Retina (tissue), 1 donor: ENCODE measurements at places on chromosomes 4 and X.

DNA sequence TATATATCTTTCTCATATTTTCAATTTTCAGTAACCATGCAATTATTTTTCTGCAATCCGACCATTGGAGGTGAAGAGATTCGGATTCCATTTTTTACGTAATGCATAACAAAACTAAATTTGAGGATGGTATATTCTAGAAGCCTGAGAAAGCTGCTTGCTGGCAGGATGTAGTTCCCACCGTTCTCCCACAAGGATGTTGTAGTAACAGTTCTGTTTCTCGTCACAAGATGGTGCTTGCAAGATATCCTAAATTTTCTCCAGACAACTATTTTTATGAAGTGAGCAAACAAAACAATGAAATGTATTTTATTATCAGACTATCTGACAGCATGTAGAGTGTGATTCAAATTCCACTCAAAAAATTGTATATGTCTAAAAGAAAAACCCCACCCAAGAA lies 10.7 kb downstream of the PWWP3B start:
- no peak for DNase-seq

DNA sequence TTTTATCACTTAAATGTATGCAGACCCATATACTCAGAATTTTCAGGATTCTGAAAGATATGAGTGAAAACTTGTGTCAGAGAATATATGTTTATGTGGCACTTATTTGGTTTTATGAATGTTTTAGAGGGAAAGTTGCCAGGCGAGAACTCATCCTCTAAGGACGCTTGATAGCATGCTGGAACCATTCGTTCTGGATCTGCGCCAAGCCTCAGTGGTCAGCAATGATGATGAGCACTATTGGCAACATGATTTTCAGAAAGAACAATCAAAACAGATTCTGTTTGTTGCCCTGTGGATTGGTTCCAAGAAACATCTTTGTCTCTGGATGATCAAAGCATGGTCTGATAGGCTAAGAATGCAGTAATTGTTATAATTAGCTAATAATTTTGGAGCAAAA lies 32.1 kb upstream of the RAPGEF2 start:
- DNase-seq: peak; percentile 25

- peak; percentile 32 for DNase-seq
Observed at GRCh38 chr4:70706516-70706915, 15.2 kb upstream of the RUFY3 start.

- DNase-seq: no peak
Observed at GRCh38 chr4:182231496-182231895, 11.7 kb upstream of the TENM3 start.

GRCh38 chrX:124289443-124289842 lies 43.0 kb upstream of the TEX13D start:
- no peak for DNase-seq

DNA sequence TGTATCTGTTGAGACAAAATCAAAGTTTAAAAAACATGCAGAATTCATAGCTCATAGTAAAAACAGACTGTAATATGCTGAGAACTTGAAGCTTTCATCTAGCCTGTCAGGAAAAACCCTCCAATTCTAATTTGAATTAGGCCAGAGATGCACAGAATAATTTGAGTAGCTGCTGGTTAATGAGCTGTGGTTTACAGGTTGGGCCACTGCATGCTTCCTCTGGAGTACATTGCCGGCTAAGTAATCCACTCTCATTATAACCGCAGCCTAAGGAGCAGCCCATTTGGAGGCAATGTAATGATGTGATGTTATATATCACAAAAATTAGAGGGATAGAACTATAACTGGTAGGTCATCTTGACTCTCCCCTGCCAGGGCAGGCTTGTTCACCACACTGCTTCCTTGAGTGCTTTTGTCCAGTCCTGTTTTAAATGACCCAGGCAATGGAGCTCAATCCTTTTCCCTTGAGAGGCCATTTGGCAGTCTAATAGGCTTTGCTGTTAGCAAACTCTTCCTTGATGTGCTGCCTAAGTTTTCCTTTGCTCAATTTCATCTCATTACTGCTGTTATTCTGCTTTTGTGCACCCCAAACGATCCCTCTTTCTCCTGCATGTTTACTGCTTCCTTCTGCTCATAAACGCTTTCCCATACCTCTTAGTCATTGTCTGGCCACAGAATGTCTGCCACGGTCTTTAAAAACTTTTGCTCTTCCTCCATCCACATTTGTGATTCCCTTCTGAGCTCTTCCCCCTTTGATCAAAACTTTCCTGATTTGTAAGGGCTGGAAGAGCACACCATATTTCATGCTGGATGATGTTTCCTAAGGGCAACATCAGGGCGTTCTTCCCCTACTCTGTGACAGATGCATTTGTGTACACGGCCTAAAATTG lies 230.9 kb downstream of the C4orf33 start:
- DNase-seq: peak; percentile 32

- no peak for DNase-seq
Observed at GRCh38 chrX:140860718-140861117, 141.7 kb upstream of the SPANXB1 start.

GRCh38 chr4:2860391-2861348 lies 17.0 kb downstream of the ADD1 start:
- no peak for DNase-seq

- DNase-seq: peak; percentile 87
Observed at GRCh38 chrX:72131317-72132294, at the start of gene RTL5. Gene RTL5, minus strand, starts transcription at chrX:72131915.

- DNase-seq: no peak
Observed at GRCh38 chr4:6134612-6135220, 65.6 kb downstream of the JAKMIP1 start.

DNA sequence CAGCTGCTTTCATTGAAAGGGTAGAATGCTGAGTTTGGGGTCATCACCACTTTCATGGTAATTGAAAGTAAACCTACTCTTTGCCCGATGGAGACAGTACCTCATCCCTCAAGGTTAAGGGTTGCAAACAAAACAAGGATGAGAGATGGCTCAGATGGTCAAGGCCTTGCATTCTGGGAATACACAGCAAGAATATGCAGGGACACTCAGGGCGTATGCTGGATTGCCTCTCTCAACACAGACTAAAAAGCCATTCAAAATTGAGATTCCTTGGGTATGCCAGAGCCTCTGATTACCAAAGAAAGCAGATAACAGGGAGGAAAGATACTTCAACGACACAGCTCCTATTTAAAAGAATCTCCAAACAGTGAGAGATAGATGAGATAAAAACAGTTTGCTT lies 310.4 kb downstream of the ARAP2 start:
- DNase-seq: no peak

DNA sequence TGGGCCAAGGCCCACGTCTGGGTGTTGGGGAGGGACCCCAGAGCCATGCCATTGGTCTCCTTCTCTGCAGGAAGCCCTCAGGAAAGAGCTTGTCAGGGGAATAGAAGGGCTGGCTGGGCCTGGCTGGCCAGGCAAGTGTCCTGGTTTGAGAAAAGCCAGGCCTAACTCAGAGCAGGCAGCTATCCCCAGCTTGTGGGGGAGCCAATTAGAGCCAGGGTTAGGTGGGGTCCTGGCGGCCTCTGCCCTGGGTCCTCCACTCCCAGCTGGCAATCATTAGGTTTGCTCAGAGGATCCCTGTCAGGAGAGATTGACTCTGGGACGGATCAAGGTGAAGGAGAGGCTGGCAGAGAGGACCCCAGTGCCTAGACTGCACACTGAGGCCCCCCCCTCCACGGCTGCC lies 64.8 kb downstream of the PJA1 start:
- no peak for DNase-seq

DNA sequence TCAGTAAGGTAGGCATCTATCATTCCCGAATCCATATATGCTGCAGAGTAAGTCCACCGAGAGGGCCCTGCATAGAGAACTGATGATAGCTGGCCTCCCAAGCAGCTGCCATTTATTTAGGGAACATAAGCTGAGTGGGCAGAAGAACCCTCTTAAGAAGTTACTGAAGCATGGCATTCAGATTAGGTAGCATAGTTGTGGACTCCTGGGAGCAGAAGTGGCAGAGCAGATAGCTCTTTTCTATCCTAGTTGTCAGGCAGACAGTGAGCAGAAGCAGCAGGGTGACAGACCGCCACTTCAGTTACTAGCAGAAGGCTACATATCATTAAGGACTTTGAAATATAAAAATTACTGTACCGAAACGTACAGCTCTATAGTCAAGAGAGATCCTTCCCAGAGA lies 454.7 kb downstream of the PPP4R3C start:
- DNase-seq: peak; percentile 7

DNA sequence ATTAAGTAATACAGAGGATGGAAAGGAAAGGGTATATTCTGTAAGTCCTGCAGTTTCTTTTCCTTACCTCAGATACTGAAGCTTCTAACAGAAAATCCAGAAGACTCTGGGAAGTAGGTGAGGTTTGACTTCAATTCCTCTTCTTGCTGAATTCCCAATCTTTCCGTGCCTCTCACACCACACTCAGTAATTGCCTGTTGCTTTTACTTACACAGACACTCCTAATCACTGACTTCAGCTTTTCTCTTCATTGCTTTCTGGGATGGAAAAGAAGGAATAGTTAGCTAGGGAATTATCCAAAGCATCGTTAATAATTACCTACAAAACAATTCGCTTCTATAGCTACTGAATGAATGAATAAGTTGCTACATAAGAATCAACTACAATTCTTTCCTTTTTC lies 163.6 kb downstream of the FBXO8 start:
- DNase-seq: peak; percentile 12

DNA sequence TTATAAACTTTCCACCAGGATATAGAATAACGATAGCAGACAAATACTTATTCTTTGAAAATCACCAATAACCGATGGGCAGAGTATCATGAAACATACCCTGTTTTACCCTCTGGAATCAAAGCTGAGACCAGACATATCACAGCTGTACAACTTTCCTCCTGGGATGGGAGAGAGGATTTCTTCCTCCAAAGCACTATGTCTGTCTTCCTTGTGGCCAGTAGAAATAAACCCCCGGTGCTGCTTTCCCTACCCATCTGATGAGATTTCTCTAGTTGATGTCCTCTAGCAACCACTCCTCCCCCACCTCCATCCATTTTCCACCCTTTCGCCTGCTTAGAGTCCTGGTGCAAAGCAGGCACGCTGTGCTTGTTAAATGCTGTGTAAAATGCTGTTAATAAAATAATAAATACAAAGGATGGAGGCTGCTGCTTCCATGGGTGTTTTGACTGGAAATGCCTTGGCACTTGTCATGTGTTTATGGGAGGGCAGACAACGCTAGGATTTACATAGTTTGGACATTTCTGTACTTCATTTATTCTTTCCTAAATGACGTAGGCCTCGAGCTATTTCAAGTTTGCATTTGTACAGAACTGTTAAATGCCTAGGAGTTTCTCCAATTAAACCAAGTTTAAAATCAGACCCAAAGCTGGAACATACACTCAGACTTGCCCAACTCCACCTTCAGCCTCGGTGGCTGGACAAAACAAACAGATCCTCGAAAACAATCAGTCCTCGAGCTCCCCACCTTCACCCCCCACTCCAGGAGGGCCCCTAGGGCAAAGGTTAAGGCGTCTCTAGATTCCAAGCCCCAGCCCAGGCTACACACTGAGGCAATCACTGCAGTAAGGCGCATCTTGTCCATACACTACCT lies 10.1 kb downstream of the BCOR start:
- DNase-seq: peak; percentile 20

- peak; percentile 61 for DNase-seq
Observed at GRCh38 chr4:54093324-54094240, 6.4 kb upstream of the GSX2 start.

GRCh38 chr4:40214038-40214437 lies 17.2 kb downstream of the RHOH start:
- no peak for DNase-seq

GRCh38 chr4:130043732-130044160 lies 947.8 kb downstream of the C4orf33 start:
- no peak for DNase-seq

DNA sequence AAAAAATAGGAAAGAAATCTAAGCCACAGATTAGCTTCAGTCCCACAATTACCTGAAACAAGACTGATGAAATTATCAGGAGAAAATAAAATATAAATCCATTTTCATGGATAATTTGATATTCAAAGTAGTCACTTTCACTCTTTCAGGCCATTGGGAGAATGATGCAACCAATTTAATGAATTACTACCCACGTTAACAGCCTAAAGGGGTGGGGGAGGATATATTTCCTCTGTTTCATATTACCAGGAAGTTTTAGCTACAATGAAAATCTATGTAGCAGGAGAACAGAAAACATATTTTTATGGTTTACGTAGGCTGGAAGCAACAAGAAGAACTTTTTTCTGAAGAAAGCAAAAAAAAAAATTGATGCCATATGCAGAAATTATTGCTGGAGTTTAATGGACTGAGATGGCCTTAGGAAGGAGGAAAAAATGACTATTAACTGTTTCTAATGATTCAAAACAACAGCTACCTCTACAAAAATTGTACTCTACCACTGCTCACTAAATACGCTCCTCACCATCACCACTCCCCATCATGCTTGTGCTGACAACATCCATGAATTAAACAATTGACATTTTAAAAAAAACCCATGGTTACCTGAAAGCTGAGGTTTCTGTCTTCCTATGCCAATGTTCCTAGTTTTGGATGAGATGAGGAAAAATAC lies 100.9 kb downstream of the CXXC4 start:
- DNase-seq: no peak
